ENCODE measurements at places on chromosomes 11 and 22.

GRCh38 chr11:26743622-26744021 is 21.8 kb upstream of the SLC5A12 start:
- DNase-seq, result no peak

DNA sequence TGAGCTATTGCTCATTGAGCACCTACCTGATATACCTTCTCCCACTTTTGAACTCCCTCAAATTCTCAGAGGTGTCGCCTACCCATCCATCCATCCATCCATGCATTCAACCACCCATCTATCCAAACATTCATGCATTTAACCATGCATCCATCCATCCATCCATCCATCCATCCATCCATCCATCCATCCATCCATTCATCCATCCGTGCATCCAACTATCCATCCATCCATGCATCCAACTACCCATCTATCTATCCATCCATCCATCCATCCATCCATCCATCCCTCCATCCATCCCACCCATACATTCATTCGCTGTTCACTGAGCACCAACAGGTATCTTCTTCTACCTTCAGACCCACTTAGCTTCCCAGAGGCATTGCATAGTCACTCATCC is 342.8 kb downstream of the CTTN start:
- DNase-seq, result no peak

DNA sequence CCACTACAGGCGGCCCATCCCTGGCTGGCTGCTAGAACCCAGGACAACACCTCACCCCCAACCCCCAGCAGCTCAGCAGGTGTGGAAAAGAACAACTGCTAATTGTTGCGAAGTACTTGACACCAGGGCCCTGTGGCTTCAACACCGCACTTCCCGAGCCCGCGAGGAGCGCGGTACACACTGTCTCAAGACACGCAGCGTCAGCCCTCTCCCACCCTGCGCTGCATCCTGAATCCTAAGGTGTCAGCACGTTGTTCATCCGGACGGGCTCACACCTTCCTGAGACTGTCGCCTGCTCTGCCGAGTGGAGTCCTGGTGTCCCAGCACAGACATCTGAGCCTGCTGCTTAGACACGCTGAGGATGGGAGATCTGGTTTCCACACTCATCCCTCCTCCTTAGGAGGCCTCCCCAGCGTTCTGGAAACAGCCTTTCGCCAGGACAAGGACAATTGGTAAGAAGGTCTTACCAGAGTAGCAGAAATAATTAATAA is 1336.2 kb downstream of the BRD1 start:
- DNase-seq, result no peak

GRCh38 chr11:125171974-125172373 is 7.4 kb downstream of the PKNOX2 start:
- no peak for DNase-seq

GRCh38 chr22:26903030-26903856 is 245.9 kb downstream of the MIAT start:
- no peak for DNase-seq

Measured in astrocyte of the spinal cord (primary cell).